ENCODE measurements at places on chromosomes 2 and 18.

GRCh38 chr2:100992262-100992661 is 9.8 kb upstream of the RPL31 start:
- no peak for DNase-seq

GRCh38 chr2:159163930-159164329 is 122.6 kb downstream of the WDSUB1 start:
- no peak for DNase-seq

DNA sequence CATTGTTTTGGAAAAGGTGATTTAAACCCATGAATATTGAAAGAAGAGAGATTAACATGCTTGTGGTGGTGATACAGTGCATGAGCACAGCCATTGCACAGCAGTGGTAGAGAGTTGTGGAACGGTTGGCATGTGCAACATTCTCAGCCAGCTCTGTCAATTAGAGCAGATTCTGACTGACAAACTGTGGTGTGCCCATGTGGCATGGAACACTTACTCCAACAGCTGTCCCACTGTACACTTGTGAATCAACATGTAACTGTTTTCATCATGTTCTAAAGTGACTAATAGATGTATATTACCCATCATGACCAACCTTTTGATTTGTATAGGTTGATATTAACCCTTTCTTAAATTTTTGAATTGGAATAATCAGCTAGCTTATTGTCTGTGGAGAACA is 55.6 kb downstream of the PKP4 start:
- no peak for DNase-seq

DNA sequence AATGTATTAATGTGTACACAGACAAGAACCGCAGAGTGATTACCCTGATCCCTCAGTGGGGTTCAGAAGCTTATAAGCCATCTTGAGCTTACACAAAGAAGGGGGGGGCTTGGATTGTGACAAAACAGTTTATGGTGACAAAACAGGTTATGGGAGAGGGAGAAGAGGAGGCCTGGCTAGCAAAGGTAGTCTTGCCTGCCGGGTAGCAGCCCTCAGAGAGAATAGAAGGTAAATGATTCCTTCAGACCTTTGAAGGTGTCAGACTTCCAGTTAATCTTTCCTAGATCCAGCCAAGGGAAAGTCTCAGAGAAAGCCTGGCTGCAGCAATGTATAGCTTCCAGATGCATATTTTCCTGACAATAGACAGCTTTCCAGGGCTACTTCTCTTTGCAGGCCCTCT is 44.6 kb upstream of the RAPH1 start:
- no peak for DNase-seq
